ENCODE measurements at places on chromosomes 5 and 9.
A peak's percentile ranks its signal among the peaks of the same experiment; 100 is the strongest.

DNA sequence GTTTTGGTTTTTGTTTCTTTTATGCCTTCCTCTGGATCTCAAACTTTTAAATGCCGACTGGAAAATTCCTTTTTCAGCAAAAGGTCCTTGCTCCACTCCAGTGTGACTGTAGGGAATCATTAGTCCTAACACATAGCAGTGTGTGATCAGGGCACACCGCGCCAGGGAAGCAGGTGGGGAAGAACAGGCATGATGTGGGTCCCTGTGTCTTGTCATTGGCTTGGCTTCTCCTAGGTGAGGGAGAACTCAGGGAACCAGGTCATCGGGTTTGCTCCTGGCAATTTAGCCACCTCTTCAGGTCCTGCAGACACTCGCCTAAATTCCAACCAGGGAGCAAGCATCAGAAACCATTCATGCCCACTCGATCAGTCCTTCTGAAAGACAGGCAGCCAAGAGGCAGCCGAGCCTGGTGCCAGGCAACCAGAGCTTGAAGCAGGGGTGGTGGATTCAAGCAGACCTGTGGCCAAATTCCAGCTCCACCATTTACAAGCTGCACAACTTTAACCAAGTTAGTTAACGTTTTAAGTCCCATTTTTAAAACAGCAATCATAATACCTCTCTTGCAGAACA, 514.2 kb downstream of the BNC2 start:
- peak; percentile 58 for DNase-seq

DNA sequence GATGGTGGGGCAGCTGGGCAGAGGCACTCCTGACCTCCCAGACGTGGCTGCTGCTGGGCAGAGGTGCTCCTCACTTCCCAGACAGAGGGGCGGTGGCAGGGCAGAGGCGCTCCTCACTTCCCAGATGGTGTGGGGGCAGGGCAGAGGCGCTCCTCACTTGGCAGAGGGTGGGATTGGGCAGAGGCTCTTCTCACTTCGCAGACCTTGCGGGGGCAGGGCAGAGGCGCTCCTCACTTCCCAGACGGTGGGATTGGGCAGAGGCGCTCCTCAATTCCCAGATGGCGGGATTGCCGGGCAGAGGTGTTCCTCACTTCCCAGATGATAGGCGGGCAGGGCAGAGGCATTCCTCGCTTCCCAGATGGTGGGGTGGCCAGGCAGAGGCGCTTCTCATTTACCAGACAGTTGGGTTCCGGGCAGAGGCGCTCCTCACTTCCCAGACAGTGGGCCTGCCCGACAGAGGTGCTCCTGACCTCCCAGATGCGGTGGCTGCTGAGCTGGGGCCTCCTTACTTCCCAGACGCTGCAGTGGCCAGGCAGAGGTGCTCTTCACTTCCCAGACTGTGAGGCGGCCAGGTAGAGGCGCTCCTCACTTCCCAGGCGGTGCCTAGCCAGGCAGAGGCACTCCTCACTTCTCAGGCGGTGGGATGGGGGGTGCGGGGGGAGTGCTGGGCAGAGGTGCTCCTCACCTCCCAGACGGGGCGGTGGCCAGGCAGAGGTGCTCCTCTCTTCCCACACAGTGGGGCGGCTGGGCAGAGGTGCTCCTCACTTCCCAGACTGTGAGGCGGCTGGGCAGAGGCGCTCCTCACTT, 25.3 kb upstream of the SPATA31E1 start:
- DNase-seq = no peak

DNA sequence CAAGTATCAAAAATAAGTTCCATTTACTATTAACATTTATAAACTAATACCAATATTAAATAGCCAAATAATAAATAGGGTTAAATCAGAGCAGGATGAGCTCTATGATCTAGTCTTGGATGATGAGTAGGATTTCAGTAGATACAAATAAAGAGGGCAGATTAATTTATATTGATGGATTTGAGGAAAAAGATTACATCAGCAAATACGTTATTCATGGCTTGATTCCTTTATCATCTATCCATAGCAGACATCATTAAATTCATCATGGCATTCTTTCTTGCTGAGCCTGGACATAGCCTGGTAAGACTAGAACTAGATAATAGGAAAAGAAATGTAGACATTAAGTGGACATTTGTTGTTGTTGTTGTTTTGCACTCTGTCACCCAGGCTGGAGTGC, 13.4 kb upstream of the MSMP start:
- DNase-seq = no peak

DNA sequence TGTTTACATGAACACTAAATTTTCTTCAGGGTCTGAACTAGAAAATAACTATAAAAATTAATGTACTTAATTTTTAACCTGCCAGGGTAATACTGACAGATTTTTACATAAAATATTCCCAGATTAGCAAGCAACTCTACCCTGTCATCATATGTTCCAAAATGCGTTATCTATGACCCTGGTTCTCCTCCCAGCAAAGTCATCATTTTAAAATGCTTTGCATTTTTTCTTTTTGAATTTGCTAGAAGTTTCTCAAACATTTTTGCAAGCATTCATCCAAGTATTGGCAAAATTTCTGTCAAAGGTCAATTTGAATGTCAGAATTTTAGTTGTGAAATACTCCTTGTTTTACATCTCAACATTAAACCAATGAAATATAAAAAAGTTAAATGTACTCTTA, 144.5 kb upstream of the FTMT start:
- no peak for DNase-seq

GRCh38 chr9:4138180-4138579, 161.7 kb downstream of the GLIS3 start:
- DNase-seq = no peak

GRCh38 chr9:80326105-80326504, 754.3 kb downstream of the TLE4 start:
- no peak for DNase-seq

- peak; percentile 89 for DNase-seq
Observed at GRCh38 chr9:114072184-114073140, 5.6 kb downstream of the AMBP start.

DNA sequence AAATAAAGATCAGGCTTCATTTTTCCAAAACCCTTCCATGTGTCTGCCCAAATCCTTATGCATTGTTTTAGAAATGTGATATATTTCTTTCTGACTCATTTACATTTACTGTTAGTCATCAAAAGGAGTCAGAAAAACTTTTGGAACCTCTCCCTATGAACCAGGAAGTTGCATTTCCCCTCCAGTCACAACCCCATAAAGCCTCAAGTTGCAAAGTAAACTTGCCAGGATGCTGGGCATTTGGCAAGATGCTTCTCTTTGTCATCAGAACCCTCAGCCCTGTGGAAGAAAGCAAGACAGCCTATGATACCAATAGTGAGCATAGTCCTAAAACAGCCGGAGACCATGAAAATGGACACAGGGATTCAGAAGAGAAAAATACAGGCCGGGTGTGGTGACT, 84.2 kb downstream of the MUSK start:
- DNase-seq = no peak

DNA sequence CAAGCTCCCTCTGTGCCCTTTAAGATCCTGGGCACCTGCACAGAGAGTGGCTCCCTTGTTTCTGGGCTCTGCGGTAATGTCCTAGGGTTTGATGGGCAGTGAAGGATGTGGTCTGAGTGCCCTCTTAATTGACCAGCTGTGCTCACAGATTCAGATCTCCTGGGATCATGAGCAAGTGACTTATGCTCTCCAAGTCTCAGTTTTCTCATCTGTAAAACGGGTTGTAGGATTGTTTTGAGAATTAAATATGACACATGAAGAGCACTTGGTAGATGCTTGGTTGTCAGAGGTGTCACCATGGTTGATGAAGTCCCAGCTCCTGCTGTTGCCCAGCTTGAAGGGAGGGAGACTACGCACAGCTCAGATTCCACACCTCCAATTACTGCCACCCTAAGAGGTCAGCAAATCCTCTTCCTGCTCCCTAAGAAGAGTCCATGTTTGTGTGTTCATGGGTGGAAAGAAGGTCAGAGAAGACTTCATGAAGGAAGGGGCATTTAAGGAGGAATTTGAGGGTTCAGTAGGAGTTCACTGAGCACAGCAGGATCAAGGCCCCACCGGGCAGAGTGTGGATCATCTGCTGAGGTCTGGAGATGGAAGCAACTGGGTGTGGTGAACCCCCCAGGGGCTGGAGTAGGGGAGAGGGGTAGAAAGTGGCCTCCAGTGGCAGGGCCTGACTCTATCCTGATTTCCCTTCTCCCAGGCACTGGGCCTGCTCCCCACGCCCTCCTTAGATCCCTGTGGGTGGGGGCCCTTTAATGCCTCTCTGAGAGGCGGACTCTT, 1.4 kb upstream of the PSD2 start:
- no peak for DNase-seq

DNA sequence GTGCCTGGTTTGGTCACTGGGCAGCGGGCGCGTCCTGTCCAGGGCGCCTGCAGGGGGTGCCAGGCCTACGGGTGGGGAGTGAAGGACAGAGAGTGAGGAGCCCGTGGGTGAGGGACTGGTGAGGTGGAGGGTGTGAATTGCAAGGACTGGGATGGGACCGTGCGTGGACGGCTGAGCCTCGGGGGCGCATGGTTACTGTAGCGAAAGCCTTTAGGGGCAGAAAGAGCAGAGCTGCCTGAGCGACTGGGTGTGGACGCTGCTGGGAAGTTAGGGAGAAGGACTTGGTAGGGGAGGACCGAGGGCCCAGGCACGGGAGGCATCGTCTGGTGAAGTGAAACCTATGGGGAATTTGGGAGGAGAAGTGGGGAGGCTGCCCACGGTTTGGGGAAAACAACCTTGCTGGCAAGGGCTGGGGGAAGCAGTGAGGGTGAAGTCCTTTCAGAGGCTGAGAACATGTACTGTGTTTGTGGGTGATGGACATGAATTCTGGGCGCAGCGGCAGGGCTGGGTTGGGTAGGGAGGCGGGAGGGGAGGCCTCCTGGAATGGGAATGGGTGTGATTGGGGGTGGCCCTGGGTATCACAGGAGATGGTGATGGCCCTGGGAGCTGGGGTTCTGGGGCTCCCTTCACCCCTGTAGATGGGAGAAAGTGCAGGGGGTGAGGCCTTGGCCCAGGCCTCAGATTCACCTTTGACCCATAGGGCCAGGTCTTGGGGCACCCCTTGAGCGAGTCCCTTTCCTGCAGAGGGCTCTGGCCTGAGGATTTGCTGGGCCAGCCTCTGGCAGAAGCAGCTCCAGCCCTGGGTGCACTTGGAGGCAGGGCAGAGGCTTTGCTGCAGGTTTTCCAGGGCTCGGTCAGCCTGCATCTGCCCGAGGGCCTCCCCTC, 1.7 kb upstream of the TOR4A start:
- peak; percentile 38 for DNase-seq
